Stimulated activated CD4-positive, alpha-beta T cell treated with anti-CD3 and anti-CD28 coated beads, Interleukin-12 subunit alpha, Interleukin-12 subunit beta, amount 100 ng/mL, for 48 hours (primary cell): ENCODE measurements at places on chromosomes 1 and 21.

DNA sequence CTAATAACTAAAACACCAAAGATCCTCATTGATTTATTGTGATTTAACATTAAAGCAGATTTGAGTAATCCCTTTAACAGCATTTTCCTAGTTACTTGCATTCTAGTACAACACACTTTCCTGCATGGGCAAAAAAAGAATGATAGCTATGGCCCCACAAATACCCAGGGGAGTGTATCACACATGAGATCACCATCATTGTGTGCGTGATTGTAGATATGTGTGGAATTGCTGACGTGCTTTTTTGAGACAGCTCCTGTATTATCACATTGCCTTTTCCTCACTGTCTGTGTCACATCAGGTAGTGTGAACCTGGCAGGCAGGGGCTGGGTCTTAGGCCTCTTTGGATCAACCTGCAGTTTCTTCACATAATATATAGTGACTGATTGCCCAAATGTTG is 48.5 kb upstream of the SAMD13 start:
- no peak for DNase-seq

DNA sequence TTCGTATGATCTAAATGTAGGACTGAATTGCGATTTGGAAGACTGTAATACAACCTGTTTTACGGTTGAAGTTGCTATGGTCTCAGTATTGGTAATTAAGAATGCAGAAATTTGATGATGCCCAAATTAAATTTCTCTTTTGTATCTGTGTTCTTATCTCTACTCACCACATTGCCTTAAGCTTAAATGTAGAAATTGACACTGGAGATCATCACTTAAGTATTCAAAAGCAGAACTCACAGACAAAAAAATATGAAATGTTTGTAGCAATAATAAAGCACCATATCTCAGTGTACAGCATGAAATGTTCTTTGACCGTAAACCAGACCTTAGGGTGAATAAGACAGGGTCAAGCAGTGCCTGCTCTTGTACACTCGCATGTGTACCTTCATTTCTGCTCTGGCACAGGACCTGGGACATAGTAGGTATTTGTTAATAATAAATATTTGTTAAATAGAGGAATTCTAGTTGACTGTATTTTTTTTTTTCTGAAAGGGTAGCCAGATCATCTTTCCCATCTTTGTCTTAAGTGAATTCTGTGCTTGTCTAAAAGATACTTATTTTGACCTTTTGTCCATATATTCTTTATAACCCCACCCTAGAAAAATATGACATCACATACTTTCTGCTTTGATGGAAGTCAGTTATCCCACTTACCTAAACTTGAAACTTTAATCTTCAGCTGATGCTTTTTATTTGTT is 1.5 kb downstream of the CDC7 start:
- no peak for DNase-seq

DNA sequence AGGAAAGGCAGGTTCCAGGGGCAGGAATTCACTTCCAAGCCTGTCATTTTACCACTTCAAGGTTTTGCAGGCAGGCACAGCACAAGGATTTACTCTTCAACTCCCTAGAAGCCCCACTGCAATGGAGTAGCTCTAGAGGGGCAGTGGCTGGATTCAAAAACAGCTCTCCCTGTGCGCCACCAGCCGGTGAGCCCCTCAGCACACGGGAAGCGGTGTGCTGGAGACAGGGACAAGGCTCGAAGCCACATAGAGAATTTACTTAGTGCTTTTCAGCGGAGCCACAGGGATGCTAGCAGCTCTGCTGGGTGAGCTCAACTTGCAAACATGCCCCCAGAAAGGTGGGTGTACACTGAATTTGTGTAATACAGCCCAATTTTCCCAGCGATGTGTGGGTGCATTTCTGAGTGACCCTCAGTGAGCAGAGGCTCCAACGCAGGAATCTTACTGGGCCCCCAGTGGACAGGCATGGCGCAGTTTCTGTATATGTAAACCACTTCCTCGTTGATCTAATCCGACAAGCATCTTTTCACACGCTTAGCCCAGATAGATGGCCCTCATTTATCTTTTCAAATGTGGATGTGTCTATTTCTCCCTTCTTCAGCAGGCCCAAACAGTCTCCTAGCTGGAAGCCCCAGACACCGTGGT is 10.9 kb downstream of the VWA5B1 start:
- no peak for DNase-seq

- DNase-seq = no peak
These were observed 1.7 kb downstream of the NR5A2 start for GRCh38 chr1:200029035-200029821.

GRCh38 chr1:232704694-232705680 is 75.1 kb upstream of the SIPA1L2 start:
- DNase-seq = no peak

DNA sequence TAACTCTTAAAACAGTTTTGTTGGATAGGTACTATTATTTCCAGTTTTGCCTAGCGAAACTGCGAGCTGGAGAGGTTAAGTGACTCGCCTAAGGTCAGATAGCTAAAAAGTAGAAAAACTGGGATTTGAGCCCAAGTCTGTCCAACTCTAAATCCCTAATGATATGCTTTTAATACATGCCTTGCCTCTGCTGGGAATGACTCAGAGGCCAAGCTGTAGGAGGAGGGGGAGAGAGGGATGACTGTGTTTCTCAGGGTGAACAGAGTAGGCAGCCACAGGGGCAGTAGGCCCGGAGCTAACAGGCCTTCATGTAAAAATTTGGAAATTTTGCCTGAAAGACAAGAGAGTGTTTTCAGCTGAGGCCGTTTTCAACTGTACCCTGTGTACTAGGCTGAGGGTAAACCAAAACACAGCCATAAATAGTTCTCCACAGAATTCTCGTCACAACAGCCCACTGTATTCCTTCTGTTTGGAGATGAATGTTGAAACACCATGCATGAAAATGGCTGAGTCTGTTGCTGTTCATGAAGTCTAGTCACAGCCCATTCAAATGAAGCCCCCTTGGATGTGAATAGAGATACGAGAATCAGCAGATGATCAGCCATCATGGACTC is 107.5 kb upstream of the HOOK1 start:
- no peak for DNase-seq

DNA sequence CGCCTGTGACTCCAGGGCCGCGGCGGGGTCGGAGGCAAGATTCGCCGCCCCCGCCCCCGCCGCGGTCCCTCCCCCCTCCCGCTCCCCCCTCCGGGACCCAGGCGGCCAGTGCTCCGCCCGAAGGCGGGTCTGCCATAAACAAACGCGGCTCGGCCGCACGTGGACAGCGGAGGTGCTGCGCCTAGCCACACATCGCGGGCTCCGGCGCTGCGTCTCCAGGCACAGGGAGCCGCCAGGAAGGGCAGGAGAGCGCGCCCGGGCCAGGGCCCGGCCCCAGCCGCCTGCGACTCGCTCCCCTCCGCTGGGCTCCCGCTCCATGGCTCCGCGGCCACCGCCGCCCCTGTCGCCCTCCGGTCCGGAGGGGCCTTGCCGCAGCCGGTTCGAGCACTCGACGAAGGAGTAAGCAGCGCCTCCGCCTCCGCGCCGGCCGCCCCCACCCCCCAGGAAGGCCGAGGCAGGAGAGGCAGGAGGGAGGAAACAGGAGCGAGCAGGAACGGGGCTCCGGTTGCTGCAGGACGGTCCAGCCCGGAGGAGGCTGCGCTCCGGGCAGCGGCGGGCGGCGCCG is at the start of gene SIM2:
TSS of gene SIM2 (plus strand) at position 135 of the 565 bp plus-strand sequence. CDS start 632 bp downstream, outside the sequence.
- no peak for DNase-seq

DNA sequence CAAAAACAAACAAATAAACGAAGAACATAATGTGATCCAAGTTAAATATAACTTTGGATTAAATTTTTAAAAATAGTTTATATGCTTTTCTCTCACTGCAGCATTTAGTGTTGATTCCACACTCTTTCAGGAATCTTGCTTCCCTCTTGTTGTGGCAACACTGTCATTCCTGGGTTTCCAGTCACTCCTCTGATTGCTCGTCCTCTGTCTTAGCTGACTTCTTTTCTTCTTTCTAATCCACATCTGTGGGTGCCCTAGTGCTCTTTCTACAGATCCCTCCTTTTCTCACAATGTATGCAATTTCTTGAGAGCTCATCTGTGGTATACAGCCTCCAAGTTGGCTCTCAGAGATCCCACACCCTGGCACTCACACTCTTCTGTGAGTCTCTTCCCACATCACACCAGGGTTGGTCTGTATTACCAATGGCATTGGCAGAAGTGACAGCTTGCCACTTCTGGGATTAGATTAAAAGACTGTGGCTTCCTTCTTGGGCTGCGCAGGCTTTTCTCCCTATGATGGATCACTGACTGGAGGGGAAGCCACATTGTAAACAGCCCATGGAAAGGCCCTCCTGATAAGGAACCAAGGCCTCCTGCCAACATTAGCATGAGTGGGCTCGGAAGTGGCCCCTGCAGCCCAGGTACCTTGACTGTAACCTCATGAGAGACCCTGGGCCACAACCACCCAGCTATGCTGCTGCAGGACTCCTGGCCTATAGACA is 11.5 kb upstream of the MYOC start:
- no peak for DNase-seq

GRCh38 chr1:52659356-52659755 is 26.4 kb downstream of the SHISAL2A start:
- peak; percentile 47 for DNase-seq

DNA sequence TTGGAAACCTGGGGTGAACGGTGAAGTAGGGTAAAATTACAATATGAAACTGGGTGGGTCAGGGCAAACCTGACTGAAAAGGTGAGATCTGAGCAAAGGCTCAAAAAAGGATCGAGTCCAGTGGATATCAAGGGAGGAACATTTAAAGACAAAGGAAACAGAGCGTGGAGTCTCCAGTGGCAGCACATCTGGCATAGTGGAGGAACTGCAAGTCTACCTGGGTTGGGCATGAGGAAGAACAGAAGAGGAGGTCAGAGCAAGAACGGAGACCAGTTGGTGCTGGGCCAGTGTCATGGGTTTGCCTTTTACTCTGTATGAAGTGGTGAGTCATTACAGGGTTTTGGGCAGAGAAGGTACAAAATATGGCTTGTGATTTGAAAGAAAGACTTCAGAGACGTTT is 163.7 kb downstream of the NTPCR start:
- no peak for DNase-seq
